Type B pancreatic cell (in vitro differentiated cells): ENCODE measurements at places on chromosomes 5 and 9. TPM values are rescaled to one million over a fixed set of nuclear protein-coding genes. Genes with fewer than 3 reads are reported as not detected.

DNA sequence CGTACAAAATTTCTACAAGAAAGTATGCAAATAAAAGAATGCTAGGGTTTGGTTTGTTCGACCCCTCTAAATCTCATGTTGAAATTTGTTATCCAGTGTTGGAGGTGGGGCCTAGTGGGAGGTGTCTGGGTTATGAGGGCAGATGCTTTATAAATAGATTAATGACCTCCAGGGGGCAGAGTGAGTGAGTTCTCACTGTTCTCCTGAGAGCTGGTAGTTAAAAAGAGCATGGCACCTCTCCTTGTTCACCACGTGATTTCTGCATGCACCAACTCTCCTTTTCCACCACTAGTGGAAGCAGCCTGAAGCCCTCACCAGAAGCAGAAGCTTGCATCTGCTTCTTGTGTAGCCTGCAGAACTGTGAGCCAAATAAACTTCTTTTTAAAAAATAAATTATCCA is 50.4 kb upstream of the FAM170A start:
- DNase-seq = no peak
- no peaks in the 10 kb centered on the region for H3K36me3 ChIP-seq
- H3K27ac ChIP-seq = no peak overlapping the region
- no peak overlapping the region for H3K4me3 ChIP-seq
- no peaks in the 10 kb centered on the region for H3K27me3 ChIP-seq

DNA sequence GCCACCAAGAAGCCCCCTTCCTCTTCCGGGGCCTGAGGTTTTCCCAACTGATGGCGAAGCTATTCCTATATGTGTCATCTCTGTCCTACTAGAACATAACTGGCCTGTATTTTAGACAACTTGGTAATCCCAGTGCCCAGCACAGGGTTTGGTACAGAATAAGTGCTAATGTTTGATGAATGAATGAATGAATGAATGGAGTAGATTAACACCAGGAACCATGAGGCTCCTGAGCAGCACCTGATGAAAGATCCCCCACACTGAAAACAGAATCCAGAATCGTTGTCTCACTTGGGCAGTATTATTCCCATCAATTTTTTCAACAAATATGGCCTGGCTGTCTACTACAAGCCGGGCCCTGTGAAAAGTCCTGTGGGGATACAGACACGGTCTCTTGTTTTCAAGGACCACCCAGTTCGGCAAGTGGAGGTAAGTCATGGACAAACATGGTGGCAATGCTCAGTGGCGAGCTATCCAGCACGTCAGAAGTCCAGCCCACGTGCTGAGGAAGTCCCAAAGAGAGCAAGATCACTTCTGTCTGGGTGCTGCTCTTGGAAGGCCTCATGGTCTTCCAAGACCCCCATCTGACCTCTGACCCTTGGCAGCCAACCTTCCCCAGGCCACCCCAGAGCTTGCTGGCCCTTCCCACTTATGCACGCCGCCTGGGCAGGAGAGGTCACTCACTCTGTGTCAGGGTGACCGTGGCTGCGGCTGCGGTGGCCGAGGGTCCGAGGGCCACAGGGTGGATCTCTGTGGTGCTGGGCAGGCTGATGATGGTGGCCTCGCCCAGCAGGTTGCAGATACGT is 1.0 kb downstream of the NAIF1 start:
- H3K27ac ChIP-seq = no peak overlapping the region
- H3K36me3 ChIP-seq = peaks cover 8% of the 10 kb centered on the region
- no peak for DNase-seq
- no peaks in the 10 kb centered on the region for H3K27me3 ChIP-seq
- peaks cover 24% of the 10 kb centered on the region for H3K4me1 ChIP-seq

DNA sequence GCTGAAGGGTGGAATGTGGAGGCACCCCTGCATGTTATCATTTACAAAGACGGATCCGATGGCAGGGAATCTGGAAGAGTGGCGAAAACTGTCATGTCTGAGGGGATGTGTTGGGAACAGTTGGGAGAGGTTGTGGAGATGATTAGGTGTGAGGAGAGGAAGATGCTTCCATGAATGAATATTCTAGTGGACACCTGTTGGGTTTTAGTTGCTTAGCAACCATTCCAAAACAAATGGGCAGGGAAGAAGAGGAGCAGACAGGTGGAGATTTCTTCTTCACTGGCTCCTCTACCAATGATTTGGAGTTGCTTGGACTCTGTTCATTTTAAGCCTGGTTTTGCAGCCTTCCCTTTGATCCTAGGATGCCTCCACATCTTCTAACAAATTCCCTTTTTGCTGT is 465.3 kb upstream of the CLINT1 start:
- H3K36me3 ChIP-seq = no peaks in the 10 kb centered on the region
- no peaks in the 10 kb centered on the region for H3K27me3 ChIP-seq
- H3K27ac ChIP-seq = no peak overlapping the region
- DNase-seq = no peak

The IL33 gene
- total RNA-seq = 0.67 and 13.3 TPM in 2 replicates

The NAIF1 gene
- total RNA-seq = 6.7 and 10.3 TPM in 2 replicates
